WTC11 (cell line): ENCODE measurements at places on chromosomes 6 and 20.

DNA sequence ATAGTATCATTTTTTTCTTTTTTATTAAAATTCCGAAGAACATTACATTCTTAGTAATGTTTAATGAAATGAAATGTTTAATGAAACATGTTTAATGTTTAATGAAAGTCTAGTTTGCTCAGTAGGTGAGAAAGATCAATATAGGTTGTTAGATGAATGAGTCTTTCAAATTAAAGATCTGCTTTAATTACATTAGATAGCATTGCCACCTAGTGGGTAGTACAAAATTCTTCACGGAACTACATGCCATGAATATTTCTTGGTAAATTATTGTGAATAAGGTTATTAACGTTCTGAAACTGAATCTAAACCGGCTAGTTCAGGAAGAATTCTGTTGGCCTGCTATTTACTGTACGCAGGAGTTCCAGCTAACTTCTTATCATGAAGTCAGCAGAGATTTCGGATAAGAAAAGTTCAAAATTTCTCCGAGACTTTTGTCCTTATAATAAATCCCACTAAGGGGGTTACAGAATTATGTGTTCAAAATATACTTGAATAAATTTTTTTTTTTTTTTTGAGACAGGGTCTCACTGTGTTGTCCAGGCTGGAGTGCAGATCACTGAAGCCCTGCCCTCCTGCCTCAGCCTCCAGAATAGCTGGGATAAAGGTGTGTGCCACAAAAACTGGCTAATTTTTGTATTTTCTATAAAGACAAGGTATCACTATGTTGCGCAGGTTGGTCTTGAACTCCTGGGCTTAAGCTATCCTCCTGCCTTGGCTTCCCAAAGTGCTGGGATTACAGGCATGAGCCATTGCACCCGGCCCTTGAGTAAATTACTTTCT lies 7.9 kb upstream of the GMNN start:
- no peak for DNase-seq

- no peak for DNase-seq
These were observed 138.0 kb downstream of the NFATC2 start for GRCh38 chr20:51404297-51405060.

DNA sequence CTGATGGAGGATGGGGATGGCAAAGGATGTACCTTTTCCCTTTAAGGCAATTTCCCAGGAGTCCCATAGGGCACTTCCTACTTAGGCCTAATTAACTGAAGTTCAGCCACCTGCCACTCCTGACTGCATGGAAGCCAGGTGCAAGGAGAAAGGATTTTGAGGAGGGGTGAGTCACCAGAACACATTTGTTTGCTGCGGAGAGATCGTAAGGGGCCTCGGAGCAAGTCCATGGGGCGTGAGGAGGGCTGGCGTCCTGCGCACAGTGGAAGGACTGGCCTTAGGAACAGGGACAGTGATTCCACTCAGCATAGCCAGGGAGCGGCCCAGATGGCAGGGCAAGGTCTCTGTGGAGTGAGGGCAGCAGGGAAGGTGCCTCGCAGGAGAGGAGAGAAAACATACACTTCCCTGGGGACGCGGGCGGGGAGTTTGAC lies 11.8 kb upstream of the MAP1LC3A start:
- DNase-seq = no peak

GRCh38 chr20:36703530-36703929 lies 42.4 kb downstream of the NDRG3 start:
- DNase-seq = no peak

DNA sequence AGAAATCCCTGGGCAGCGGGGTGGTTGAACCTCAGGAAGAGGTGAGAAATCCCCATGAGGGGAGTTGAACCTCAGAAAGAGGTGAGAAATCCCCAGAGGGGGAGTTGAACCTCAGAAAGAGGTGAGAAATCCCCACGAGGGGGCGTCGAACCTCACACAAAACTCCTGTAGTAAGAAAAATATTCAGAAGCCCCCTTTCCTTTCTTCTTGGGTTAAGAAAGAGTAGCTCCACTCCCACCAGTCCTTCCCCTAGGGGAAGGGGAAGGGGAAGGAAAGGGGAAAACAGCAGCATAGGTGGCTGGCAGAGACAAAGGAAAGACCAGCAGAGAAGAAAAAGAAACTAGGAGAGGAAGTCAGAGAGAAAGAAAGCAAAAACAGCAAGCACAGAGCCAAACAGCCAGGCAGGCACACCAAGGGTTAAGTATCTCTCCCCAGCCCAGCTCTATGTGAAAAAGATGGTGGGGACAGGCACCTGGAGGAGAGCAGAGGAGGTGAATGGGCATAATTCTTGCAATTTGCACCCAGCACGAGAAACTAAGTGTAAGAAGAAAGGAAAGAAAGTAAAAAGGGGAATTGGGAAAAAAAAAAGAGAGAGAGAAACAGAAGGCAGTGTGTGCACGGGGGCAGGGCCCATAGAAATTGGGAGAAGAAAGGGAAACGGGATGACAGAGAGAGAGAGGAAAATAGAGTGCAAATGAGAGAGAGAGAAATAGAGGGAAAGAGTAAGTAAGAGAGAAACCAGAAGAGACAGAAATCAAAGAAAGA lies 88.2 kb downstream of the PLG start:
- peak; percentile 43 for DNase-seq

DNA sequence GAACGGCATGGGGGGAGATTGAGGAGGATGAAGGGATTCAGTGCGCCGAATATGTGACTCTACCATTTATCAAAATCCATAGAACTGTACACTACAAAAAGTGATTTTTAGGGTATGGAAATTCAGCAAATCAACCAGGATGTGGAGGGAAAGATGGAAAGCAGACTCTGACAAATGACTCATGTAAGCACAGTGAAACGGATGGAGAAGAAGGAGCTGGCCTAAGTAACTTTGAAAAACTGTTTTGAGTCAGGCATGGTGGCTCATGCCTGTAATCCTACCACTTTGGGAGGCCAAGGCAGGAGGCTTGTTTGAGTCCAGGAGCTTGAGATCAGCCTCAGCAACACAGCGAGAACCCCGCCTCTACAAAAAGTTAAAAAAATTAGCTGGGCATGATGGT lies 39.2 kb downstream of the MUC22 start:
- DNase-seq = no peak

DNA sequence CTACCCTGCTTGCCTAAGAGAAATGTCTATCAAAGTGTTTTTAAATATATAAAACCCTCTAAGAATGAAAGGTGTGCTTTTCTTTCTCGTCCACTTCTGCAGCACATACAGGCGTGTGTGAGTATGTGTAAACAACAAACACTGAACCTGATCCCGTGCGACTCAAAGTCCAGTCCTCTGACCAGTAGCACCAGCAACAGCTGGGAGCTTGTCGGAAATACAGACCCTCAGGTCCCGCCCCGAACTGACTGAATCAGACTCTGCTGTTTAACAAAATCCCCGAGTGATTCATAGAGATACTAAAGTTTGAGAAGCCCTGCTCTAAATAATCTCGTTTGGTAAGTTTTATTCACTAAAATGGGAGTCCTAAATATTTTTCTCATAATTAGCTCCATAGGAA lies 208.0 kb upstream of the KCNQ5 start:
- no peak for DNase-seq

DNA sequence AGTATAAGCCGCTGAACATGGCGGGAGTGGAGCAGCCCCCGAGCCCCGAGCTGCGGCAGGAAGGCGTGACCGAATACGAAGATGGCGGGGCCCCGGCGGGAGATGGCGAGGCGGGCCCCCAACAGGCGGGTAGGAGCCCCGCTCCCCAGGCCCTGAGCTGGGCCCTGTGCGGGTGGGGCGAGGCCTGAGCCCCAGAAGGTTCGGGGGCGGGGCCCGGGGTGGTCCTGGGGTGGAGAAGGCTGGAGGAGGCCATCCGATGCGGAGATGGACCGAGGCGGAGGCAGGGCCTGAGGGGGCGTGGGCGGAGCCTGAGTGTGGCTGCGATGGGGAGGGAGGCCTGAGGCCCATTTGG lies 7.1 kb downstream of the L3MBTL1 start:
- DNase-seq = peak; percentile 63

- peak; percentile 23 for DNase-seq
These were observed 6.2 kb downstream of the JPH2 start for GRCh38 chr20:44180814-44181213.

DNA sequence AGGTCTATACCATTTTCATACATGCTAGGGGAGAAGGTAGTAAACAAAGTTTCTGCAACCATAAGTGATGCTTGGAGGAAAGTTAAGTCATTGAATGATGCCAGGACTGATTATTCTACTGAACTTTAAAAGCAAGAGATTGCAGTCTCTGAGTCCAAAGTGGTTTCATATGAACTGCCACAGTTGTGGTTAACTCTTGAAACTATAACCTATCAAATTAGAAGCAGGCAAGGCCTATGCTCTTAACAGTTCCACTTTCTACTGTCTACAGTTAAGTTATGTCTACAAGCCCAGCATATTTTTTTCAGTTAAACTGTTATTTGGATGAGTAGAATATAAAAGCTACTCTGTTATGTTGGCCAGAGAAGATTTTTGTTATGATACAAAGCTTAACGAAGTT lies 326.5 kb upstream of the RUNX2 start:
- DNase-seq = no peak

DNA sequence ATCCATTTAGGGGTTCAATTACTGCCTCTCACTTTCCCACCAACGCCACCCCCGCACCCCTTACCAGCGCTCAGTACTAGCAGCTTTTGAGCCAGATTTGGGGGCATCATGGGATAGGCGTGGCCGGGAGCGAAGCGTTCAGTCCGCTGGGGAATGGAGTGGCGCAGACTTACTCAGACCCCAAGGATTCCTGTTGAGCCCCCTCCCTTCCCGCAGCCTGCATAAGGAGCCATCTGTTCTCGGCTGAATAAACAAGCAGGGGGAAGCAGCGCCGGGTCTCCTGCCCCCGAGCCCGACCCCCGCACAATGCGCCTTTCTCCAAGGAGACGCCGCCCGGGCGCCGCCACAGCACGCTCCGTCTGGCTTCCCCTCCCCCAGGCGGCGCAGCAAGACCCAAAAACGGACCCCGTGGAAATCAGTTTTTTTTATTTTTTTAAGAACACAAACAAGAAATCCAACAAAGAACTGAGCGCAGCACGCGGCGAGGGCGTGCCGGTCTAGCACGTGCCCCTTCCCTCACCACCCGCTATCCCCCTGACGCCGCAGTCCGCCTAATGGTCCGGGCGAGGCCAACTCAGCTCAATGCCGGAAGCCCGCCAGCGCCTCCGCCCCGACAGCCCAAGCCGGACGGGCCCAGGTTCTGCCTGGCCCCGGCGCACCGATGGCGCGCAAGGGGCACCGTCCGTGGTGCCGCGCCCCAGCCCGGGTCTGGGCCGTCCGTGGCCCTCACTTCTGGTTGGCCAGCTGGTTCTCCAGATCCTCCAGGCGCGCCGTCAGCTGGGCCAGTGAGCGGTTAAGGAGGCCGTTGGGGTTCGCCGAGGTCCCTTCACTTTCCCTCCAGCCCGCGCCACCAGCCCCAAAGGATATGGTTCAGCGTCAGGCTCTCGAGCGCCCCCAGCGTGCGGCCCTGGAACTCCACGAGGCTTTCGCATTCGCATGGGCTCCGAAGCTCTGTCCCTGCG lies 13.3 kb upstream of the RBPJL start:
- peak; percentile 95 for DNase-seq

GRCh38 chr6:113995634-113996033 lies 24.7 kb upstream of the HDAC2 start:
- DNase-seq = no peak

GRCh38 chr20:12733811-12734210 lies 275.0 kb upstream of the SPTLC3 start:
- no peak for DNase-seq

- no peak for DNase-seq
These were observed 101.3 kb downstream of the SMOC2 start for GRCh38 chr6:168542301-168542700.

- no peak for DNase-seq
These were observed 365.9 kb downstream of the TAF4 start for GRCh38 chr20:61699495-61700374.

DNA sequence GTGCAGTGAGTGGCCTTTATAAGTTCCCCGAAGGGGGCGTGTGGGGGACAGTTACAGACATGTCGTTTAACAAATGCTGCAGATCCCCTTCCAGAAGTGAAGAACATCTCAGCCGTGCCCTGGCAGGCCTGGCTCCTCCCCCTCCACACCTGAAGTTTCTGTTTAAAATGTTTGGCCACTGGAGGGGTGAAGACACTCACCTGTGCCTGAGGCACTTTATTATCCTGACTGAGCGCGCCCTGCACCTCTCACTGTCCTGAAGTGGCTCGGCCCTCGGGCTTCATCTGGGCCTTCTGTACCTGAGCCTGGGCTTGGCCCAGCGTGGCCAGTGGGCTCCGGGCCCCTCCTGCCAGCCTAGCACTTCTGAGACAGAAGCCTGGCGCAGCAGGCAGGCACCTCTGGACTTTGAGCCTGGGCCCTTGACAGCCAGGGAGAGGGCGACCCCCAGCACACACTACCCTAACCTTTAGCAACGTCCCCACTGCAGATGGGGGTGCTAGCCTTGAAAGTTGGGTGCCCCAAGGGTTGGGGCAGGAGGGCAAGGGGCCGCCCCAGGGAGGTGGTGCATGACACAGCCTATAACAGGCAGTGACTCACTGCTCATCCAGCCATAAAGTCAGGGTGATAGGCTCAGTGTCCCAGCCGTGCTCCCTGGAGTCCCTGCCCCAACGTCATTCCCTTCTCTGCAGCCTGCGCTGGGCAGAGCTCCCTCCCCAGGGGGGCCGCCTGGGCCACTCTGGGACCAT lies 13.6 kb upstream of the GATA5 start:
- DNase-seq = no peak

- no peak for DNase-seq
These were observed 459.2 kb upstream of the RUNX2 start for GRCh38 chr6:44868910-44869309.

DNA sequence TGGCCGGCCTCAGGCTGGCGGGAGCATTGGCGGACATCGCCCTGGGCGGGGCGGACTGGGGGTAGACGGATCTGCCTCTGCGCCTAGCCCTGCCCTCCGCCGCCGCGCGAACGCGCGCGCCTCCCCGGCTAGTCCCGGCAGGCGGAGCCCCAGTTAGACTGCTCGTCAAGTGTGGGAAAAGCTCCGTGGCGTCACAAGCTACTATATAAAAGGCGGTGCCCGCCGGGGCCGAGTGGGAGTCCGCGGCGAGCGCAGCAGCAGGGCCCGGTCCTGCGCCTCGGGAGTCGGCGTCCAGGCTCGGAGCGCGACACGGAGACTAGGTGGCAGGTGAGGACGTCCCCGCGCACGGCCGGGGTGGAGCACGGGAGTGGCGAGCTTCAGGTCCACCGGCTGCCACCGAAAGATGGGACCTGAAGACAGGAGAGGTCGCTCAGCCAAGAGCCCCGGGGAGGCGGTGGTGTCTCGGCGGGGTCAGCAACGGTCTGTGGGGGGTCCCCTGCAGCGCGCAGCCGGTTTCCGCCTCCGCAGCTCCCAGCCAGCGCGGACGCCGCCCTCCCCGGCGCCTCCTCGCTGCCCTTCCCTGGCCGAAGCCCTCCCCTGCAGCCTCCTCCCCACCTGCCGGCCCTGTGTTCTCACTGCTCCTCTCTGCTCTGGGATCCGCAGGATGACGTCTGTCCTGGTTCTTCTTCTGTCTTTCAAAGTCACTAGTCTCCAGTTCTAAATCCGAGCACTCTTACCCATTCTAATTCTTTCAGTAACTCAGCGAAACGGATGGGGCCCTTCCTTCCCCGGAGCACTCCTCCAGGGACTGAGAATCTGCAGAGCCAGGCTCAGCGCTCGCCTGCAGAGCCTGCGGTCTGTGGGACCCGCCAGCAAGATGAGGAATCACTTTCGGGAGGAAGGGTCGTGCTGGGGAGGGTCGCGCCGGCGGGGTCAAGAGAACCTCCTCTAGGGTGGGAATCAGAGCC lies 4.3 kb upstream of the RIPK1 start:
- peak; percentile 85 for DNase-seq

GRCh38 chr6:99993533-99994251 lies at the start of gene MCHR2:
TSS of gene MCHR2 (minus strand) at chr6:99994223. CDS start at chr6:99956147, 38,076 bp downstream.
- DNase-seq = peak; percentile 32
